ENCODE measurements at places on chromosomes 3 and 15.

DNA sequence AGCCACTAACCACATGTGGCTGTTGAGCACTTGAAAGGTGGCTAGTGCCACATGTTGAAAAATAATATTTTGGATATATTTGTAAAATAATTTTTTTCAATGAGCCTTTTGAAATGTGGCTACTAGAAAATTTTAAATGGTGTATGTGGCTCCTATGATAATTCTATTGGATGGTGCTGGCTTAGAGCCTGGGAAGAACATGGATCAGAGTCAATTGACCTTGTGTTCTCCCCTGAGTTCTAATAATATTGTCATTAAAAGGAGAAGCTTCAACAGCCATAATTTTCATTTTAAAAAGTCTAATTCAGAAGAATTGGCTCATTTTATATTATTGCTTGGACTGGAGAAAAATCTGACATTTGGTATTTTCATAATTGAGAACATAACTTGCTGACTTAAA lies 167.3 kb downstream of the LPP start:
- no peak for DNase-seq

DNA sequence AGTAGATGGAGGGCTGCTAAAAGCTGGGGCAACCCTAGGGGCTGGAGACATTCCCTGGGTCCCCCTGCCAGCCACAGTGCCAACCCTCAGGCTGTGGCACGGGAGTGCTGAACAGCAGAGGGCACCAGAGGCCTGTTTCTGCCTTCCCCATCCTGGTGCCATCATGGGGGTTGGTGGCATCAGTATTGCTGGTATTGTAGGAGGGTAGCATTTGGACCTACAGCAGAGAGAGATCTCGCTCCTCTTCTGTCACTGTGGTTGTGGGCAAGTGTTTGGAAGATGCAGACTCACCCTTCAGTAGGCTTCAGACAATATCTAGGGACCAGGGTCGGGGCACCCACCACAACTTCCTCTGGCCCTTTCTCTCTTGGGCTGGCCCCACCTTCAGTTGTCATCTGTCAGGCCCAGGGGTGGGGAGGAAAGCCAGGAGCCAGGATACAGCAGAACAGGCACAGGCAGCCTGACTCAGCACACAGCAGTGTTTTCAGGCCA lies 123.5 kb downstream of the RPLP1 start:
- peak; percentile 54 for DNase-seq

- peak; percentile 88 for DNase-seq
These were observed 6.3 kb downstream of the VILL start for GRCh38 chr3:37996785-37997301.

DNA sequence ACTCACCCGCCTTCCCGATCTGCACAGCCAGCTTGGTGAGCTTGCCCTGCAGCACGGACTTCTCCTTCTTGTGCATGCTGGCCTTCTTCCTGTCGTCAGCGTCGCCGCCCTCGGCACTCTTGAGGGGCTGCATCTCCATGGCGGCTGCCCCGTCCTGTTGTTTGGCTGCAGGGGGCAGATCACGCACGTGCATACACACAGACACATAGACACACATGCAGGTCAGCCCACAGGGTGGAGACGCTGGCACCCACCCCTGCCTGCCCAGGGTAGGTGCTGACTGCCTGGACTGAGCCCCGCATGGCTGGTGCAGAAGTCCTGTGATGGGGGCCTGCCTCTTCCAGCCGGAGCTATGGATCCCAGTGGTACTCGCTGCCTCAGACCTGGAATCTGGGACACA lies 57.3 kb upstream of the SEC13 start:
- DNase-seq, result no peak

Measured in WTC11 (cell line).